ENCODE measurements at places on chromosomes 16 and 17.
A peak's percentile ranks its signal among the peaks of the same experiment; 100 is the strongest.

DNA sequence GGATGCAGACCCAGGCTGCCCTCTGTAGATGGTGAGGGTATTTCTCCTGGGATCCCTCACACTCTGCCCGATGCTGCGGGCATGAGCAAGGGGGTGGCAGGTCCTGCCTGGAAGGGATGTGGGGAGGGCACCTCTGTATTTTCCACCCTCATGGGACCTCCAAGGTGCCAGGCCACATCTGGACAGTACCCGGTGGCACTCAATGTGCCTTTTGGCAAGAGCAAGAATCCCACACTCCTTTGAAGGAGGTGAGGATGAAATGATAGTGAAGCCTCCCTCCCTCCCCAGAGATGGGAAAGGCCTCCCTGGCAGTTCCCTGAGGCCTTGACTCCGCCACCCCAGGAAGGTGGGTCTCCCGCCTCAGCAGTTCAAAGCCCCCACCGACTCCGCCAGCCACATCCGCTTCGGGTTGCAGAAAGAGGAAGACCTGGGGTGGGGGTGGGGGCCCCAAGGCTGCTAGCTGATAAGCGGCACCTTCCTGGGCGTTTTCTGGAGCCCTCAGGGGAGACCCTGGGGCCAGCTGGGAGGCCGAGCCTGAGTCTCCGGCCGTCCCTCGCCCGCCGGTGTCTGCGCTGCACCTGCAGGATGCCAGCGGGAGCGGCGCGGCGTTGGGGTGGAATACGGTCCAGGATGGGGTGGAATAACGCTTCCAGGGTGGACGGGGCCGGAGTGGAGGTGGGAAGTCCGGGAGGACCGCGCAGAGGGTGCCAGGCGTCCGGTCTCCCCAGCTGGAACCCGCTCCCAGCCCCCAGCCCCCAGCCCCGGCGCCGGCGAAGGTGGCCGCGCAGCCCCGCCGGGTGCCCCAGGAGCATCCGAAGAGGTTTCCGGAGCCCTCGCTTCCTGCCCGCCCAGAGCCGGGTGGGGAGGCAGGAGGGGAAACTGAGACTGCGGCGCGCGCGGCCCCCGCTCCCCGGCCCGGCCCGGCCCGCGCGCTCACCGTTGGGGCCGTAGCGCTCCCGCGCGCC lies 718 bp downstream of the ATP2A3 start:
- no peak for DNase-seq

DNA sequence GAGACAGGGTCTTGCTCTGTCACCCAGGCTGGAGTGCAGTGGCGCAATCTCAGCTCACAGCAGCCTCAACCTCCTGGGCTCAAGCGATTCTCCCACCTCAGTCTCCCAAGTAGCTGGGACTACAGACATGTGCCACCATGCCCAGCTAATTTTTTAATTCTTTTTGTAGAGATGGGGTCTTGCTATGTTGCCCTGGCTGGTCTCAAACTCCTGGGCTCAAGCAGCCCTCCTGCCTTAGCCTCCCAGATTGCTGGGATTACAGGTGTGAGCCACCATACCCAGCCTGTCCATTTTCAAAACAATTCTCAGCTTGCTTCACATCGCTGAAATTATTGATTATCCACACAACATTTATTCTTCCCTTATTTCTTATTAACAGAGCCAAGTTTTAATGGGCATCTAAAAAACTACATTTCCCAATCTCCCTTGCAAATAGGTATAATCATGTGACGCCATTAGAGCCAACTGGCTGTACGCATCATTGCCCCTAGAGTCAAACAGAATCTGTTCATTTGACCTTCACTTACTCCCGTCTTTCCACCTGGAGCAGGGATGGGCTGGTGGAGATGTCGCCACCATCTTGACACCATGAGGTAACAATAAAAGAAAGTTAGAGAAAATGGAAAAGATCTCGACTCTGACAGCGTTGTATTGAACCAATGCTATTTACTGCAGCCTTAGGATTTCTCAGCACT lies 148.0 kb upstream of the FOXF1 start:
- no peak for DNase-seq

GRCh38 chr17:79331492-79331891 lies 256.9 kb downstream of the ENGASE start:
- no peak for DNase-seq

DNA sequence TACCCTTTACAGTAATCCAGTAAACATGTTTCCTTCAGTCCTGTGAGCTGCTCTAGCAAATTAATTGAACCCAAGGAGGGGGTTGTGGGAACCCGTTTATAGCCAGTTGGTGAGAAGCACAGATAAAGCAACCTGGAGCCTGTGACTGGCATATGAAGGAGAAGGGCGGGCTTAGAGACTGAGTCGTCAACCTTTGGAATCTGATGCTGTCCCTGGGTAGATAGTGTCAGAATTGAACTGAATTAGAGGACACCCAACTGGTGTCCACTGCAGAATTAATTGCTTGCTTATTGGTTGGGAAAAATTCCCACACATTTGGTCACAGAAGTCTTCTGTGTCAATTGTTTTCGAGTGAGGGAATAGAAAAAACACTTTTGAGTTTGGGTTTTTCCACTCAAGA lies 12.8 kb upstream of the RSKR start:
- DNase-seq, result no peak

DNA sequence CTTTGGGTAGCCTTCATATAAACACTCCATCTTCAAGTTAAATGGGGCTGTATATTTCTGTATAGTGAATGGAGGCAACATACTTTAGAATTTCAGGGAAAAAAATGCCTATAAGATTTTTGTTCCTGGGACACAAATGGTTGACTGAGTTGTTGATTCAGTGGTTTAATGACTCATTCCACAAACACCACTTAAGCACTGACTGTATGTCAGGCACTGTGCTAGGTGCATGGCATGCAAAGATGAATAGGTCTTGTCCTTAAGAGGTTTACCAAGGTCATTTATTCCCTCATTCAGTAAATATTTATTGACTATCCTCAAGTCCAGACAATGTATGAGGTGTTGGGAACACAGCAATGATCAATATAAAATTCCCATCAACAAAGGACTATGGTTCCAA lies 417.1 kb downstream of the CA10 start:
- DNase-seq, result no peak

DNA sequence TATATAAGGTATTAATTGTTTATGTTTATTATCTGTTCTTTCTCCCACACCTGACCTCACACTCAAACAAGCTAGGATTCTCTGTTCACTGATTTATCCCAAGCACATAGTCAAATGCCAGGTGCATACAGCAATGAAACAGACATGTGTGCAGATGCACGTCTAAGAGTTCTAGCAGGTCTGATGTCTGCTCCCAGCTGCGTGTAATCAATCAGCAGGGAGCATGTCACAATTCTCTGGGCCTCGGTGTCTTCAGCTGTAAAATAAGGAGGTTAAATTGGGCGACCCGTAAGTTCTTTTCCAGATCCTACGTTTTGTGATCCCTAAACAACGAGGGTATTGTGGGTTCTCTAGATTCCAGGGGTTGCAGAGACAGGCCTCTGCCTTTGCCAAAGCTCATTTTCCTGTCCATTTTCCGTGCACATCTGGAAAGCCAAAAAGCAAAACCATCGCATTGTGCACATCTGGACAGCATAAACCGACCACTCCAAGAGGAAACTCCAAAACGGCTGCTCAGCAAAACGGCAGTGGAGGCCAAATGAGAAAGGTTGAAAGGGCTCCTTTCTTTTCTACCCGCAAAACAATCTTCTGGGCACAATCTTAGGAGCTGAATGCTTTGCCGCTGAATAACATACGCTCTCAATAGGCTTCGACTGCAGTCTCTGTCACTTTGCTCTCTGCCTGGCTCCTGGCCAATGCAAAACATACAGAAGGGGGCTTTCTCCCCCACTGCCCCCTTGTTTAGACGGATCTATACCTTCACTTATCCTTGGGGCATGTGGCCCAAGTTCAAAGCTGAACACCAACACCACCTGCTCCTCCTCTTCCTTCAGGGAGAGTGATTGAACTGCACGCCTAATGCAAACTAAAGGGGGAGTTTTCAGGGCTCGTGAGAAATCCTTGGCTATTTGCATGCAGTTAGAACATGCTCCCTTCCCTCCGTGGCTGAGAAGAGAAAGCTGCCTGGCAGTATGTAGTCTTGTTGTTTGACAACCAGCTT lies 426.3 kb downstream of the SLC39A11 start:
- DNase-seq, result no peak

DNA sequence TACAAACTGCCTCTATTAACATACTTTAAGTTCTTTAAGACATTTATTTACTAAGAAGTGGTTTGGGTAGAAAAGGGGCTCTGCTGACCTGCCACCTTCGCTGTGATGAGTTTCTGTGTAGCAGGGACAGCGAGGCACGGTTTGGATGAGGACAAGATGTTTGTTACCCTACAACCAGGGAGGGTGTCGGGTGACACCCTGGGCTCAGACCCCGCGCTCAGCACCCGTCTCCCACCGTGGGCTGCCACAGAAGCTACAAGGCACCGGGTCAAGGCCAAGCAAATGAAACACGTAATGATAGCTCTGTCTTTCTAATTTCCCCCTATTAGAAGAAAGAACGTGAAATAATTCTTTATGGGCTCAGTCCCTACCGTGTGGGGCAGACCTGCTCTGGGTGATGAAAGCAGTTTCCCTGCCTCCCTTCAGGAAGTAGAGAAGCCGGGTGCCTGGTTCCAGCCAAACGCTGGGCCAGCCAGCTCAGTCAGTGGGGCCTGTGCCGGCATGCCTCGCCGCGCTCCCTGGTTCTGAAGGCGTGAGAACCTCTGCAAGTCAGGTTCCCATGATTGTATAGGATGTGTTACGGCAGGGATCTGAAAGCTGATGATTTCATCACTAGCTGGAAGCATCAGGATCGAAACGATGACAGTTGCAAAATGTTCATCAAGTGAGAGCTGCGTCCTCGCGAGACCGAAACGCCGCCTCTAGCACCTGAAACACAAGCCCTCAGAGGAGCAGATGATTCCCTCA lies 3.9 kb downstream of the ZNF750 start:
- DNase-seq, result no peak

- DNase-seq, result no peak
These were observed 20.9 kb upstream of the PPM1D start for GRCh38 chr17:60579090-60579489.

- no peak for DNase-seq
These were observed 34.5 kb downstream of the HSBP1 start for GRCh38 chr16:83842291-83842690.

DNA sequence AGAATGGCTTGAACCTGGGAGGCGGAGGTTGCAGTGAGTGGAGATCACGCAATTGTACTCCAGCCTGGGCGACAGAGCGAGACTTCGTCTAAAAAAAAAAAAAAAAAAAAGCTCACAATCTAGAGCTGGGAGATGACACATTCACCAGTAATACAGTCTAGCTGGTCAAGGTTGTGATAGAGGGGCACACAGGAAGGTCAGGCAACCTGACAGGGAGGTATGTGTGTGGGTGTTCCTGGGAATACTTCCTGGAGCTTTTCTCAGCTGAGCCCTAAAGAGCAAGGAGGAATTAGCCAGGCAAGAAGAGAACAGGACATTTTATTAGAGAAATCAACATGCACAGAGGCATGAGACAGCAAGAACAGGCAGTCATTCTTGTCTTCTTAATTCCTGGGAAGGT lies 216.7 kb downstream of the SHISA9 start:
- DNase-seq, result no peak

- no peak for DNase-seq
These were observed 72.2 kb upstream of the METTL9 start for GRCh38 chr16:21526923-21527807.

DNA sequence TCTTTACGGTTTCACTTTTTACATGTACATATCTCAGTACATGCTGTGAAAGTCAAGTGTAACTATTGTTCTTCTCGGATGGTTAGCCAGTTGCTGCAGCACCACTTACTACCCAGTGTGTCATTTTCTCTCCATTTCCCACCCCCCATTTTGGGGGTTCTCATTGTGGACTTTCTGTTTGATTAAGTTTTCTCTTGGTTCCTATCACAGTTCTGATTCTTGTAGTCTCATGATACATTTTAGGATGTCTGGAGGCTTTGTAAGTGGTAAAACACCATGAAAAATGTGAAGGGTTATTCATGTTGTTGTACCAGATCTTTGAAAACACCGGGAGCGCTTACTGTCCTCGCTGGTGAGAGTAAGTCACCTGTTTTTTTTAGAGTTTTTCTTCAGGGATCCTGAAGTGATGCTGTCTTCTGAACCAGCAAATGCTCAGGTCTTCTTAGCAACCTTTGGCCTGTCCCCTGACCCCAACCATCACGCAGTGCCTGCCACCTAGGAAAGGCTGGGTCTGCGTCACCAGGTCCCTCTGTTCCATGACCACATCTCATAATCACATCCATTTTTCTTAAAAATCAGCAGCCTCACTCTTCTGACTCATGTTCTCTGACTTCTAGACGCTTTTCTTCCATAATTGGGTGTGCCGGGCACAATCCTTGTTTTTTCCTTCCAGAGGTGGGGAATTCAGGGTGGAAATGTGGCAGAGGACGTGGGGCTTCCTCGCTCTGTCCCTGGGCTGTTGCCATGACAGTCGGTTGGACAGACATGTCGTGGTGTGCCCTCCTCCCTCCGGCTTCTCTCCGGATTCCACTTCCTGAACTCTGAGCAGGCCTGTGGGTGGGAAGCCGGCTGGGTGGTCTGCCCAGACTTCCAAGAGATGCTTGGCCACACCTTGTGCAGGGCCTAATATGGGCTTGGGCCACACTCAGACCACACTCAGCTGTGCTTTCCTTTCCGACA lies 102.6 kb downstream of the NTN1 start:
- DNase-seq, result no peak

DNA sequence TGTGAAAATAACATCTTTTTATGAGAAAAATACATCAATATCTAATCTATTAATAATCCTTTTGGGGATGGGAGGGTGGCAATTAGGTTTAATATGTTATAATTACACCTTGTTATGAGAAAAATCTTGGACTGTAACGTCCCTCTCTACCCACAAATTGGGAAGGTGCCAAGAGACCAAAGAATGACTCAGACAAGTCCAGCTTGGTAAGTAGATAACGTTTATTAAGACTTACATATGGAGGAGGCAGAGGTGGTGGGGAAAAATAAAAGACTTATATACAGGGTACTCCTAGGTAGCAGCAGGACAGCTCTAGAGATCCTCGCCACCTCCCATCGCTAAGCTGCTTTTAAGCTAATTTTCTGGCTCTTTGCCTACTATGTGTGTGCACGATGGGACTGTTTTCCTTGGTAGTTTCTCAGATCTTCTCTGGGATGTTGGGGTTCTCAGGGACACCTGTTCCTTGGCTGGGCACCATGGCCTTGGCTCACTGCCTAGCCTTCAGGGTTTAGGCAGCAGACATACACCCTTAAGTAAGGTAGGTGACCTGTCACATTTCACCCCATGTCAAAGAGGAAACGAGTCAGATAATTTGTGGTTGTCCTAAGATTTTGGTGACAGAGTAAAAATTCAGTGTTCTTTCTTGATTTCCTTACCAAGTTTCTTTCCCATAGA lies 31.5 kb downstream of the RBL2 start:
- peak; percentile 71 for DNase-seq

DNA sequence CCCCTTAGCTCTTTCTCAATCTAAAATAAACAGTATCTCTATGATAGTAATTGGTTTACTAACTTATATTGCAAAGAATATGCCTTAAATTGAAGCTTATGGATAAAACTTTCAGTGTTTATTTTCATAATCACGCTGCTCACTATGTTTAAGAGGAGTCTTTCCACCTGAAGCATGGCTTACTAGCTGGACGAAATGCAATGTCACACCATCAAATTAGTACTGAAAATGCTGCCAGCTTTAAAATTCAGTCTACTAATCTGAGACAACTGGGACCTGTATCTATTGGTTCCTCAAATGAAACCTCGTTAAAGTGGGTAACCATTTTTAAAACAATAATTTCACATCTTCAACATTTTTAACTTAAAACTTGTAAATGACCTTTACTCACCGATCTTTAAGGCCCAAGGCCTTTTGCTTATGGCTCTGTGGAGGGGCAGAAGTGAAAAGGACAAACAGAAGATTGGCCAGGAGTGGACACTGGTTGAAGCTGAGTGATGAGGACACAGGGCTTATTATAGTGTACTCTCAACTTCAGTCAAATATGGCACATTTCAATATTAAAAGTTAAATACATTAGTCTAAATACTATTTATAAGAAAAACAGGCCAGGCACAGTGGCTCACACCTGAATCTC lies 212.8 kb upstream of the WSB1 start:
- no peak for DNase-seq

Measured in MG63 (cell line).